Activated B cell treated with CpG ODN at 0.5 μM for 24 hours (primary cell): ENCODE measurements at places on chromosomes 12 and 14. TPM values are rescaled to one million over a fixed set of nuclear protein-coding genes. Genes with fewer than 3 reads are reported as not detected.

The MFAP5 gene
- total RNA-seq: 0.35 TPM in 1 of 2 replicates, not detected in the other

The NELL2 gene
- total RNA-seq: 0.10 TPM in 1 of 2 replicates, not detected in the other

The PTPN11 gene
- 69.2 and 83.1 TPM in 2 replicates for total RNA-seq

The RPL36AL gene
- 150 and 166 TPM in 2 replicates for total RNA-seq

The E2F7 gene
- total RNA-seq: 0.71 and 0.95 TPM in 2 replicates

The LRTM2 gene
- not detected in 2 replicates for total RNA-seq

The PHETA1 gene
- total RNA-seq: 1.6 and 2.0 TPM in 2 replicates

The EPYC gene
- not detected in 2 replicates for total RNA-seq

The CLEC4C gene
- total RNA-seq: 0.44 TPM in 1 of 2 replicates, not detected in the other

The SLC39A5 gene
- total RNA-seq: 0.37 and 1.00 TPM in 2 replicates

The TAS2R7 gene
- not detected in 2 replicates for total RNA-seq

The NPFF gene
- not detected in 2 replicates for total RNA-seq

The BLTP3B gene
- total RNA-seq: 22.3 and 22.5 TPM in 2 replicates

The PPFIA2 gene
- total RNA-seq: not detected in 2 replicates

The SLC10A1 gene
- total RNA-seq: not detected in 2 replicates

The ISCU gene
- total RNA-seq: 114 and 117 TPM in 2 replicates

The RFX4 gene
- not detected in 2 replicates for total RNA-seq

The CLEC14A gene
- not detected in 2 replicates for total RNA-seq

The SH2B3 gene
- total RNA-seq: 46.7 and 50.7 TPM in 2 replicates

The SLC17A8 gene
- not detected in 2 replicates for total RNA-seq

The OASL gene
- 0.86 and 1.4 TPM in 2 replicates for total RNA-seq

The TRMT5 gene
- total RNA-seq: 11.5 and 13.2 TPM in 2 replicates

The GZMB gene
- 2.3 and 2.9 TPM in 2 replicates for total RNA-seq

The KLHL33 gene
- 0.42 and 0.53 TPM in 2 replicates for total RNA-seq

The OTUB2 gene
- 0.12 TPM in 1 of 2 replicates, not detected in the other for total RNA-seq

The SIX4 gene
- total RNA-seq: not detected in 2 replicates

The UBR7 gene
- total RNA-seq: 19.3 and 19.5 TPM in 2 replicates

The AMN gene
- 4.4 and 5.3 TPM in 2 replicates for total RNA-seq

The AMHR2 gene
- total RNA-seq: not detected in 2 replicates

The OAS1 gene
- total RNA-seq: 27.8 and 30.6 TPM in 2 replicates

The ACOT2 gene
- total RNA-seq: 11.1 and 13.8 TPM in 2 replicates

The GSG1 gene
- not detected in 2 replicates for total RNA-seq

The PROX2 gene
- 0.07 TPM in 1 of 2 replicates, not detected in the other for total RNA-seq

The C12orf56 gene
- total RNA-seq: not detected in 2 replicates

The TUBA1B gene
- total RNA-seq: 916 and 951 TPM in 2 replicates

The ESPL1 gene
- 6.2 and 8.2 TPM in 2 replicates for total RNA-seq

The EIF2S3B gene
- 0.64 and 0.83 TPM in 2 replicates for total RNA-seq

The PRB4 gene
- not detected in 2 replicates for total RNA-seq

The NTS gene
- not detected in 2 replicates for total RNA-seq

The CFAP73 gene
- total RNA-seq: 0.88 and 1.1 TPM in 2 replicates
